Upper lobe of right lung (tissue), 1 donor: ENCODE measurements at places on chromosomes 6 and 20.
A peak's percentile ranks its signal among the peaks of the same experiment; 100 is the strongest.

DNA sequence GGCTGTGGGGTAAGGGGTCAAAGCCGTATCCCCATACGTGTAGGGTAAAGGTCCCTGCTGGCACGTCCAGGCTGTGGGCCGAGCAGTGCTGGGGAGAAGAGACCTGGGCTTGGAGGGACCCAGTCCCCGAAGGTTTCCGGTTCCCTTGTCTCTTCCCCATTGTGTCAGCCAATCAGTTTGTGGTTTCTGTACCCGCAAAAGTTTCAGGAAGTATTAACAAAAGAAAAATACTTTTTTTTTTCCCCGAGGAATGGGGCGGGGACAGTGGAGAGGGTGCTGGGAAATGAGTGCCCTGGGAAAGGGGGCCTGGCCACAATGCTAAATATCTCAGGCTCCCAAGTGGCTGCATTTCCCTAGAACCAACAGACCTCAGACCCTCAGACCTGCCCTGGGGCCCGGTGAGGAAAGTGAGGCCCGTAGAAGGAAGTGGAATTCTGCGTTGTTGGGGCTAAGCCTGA, 15.2 kb upstream of the AMD1 start:
- peak; percentile 67 for DNase-seq

GRCh38 chr6:89862273-89862672, 32.0 kb upstream of the GJA10 start:
- no peak for DNase-seq

GRCh38 chr20:59006864-59007664, at the start of gene CTSZ:
TSS of gene CTSZ (minus strand) at chr20:59007254. CDS start at chr20:59007128, 126 bp downstream.
- peak; percentile 91 for DNase-seq

DNA sequence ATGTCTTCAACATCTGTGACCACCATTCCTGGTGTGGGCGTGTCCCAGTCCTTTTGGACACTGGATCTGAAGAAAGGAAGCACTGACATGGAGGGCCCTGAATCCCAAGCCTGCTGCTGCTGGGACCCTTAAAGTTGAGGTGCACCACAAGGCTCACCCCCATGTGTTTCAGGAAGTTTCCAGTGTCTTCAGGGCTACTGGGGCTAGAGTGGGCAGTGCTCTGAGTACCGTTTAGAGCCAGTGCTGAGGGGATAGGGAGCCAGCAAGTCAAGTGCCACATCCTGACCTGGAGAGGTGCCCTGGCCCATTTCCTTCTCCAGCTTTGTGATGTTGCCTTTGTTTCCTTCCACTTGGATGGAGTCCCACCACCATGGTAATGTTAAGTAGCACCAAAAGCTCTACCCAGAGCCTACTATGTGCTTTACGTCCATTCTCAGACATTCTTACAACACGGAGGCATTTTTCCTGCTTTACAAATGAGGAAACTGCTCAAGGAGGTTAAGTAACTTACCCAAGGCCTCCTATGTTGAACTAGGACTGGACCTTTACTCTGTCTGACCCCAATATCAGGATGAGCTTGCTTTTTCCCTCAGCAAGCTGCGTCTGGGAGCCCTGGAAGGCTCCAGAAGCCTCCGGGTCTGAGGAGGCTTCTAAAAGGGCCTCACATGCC, 552 bp upstream of the DEF6 start:
- DNase-seq = no peak

GRCh38 chr6:109460161-109460829, 4.7 kb upstream of the MICAL1 start:
- DNase-seq = no peak
